Activated naive CD4-positive, alpha-beta T cell treated with anti-CD3 and anti-CD28 coated beads, Interleukin-2, amount 10 ng/mL, durations not matched to agents 7 days and 5 days (primary cell): ENCODE measurements at places on chromosomes 6 and 20.

- DNase-seq, result peak; percentile 80
Observed at GRCh38 chr6:33126101-33126714, 50.4 kb downstream of the HLA-DPB1 start.

GRCh38 chr20:32012159-32012688 is 2.0 kb downstream of the CCM2L start:
- DNase-seq, result no peak

DNA sequence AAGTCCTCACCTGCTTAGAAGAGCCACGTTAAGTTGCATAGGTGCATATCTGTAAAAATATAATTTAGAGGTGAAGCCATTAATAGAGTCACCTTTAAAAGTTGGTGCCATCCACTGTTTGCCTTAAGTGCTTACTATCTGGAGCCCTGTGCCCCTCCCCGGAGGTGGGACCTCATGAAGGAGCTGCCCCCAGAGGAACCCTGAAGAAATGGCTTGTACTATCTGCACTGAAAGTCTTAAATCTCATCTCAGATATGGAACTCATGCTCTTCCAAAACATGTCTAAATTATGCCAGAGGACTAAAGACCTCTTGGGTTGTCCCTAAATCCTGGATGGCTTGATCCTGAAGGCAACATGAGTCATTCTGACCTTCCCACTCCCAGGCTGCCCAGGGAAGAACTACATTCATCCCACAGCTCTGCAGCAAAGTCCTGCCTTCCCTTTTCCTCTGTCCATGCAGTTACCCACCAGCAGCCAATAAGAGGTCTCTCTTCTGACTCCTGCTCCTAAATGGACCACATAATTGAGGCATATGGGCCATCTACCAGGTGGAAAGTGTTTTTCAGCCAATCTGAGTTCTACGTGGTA is 85.3 kb downstream of the ASXL1 start:
- DNase-seq, result peak; percentile 14

DNA sequence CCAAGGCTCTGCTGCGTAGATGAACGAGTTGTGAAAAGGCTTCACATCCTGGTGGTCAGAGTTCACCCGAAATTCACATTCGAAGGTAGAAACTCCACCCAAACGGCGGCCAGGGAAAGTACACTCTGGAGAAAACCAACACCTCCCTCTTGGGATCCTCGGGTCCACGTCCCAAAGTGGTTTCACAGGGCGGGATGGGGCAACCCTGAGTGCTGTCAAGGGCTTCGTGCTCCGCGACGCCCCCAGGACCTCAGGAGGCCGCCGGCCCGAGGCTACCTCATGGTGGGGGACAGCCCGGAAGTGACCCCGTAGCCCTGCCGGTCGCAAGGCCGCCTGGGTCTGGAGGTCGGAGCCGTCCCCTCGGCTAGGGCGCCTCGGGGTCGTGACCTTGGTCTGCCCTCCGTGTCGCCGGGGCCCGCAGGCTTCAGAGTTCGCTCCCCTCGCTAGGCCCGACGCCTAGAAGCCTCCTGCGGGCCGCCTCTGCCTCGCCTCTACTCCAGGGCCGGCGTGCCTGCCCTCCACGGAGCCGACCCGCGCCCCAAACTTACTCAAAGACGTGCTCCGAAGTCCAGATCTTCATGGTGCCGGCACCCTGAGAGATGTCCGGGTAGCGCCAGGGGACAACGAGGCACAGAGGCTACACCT is at the start of gene PRELID3B:
TSS of gene PRELID3B (minus strand) at position 636 of the 645 bp plus-strand sequence. CDS start at position 580, 56 bp downstream.
- no peak for DNase-seq

DNA sequence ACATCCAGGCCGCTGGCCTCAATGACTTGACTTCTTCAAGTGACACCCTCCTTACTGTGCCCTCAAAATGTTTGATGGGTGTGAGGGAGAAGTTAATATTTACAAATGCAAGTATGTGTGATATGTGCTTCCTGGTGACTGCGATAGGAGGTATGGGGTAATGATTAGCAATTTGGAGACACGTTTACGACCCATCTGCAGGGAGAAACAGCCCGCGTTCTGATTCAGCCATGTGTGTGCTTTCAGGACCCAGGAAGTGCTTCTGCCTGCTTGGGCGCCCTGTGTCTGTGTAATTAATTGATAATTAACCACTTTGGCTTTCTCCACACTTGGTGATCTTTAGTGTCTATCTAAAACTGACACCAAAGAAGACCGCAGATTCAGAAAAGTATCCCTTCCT is 25.0 kb downstream of the SIRPA start:
- DNase-seq, result no peak

GRCh38 chr20:61932711-61933480 is 132.8 kb downstream of the TAF4 start:
- peak; percentile 6 for DNase-seq

DNA sequence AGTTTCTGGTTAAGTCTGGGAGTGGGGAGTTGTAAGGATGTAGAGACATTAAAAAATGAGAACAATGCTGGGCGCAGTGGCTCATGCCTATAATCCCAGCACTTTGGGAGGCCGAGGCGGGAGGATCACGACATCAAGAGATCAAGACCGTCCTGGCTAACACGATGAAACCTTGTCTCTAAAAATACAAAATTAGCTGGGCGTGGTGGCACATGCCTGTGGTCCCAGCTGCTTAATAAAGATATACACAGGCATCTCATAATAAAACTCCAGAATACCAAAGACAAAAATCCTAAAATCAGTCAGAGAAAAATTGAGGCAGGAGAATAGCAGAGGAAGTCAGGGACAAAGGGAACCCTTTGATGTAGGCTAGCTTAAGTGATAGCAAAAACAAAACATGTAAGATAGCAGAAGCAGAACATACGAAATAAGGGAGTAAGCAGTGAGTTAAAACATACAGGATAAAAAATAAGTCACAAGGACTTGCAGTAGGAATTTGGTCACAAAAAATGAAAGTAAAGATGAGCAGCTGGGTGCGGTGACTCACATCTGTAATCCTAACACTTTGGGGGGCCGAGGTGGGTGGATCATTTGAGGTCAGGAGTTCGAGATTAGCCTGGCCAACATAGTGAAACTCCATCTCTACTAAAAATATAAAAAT is 23.6 kb downstream of the DDX43 start:
- no peak for DNase-seq

- no peak for DNase-seq
Observed at GRCh38 chr6:22027040-22027725, 269.7 kb downstream of the PRL start.

GRCh38 chr6:82711105-82711827 is 347.6 kb downstream of the TPBG start:
- DNase-seq, result no peak

GRCh38 chr20:38418509-38419204 is 16.5 kb downstream of the SNHG17 start:
- no peak for DNase-seq

DNA sequence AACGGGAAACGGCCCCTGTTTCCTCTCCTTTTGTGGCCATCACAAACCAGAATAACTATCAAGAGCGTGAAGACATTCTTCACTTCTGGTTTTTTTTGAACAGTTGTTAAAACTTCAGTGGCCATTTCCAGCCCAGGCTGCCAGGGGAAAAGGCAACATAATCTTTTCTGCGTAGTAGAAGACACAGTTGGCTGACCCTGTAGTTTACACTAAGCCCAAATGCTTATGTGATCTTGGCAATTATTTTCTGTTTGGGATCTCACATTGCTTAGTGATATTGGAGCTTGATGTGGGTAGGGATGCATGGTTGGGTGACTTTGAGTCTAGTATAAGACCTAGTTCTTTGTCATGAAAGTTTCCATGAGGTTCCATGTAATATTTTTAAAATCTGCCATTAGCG is 449.4 kb upstream of the CDH4 start:
- DNase-seq, result no peak

DNA sequence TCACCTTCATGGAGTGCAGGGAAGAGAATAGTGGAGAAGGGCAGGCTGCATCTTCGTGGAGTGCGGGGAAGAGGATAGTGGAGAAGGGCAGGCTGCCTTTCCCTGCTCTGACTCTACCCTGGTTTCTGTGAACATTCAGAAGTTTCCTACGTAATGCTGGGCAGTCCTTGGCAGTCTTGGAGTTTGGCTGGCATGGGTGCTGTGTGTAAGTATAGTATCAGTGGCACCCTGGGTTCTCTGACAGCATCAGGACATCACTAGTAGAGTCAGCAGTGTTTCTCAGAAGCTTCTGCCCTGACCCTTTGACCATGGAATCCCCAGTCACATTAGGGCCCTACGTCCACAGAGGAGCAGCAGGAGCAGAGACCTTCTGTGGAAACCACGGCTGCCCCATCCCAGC is 352.9 kb downstream of the NRN1 start:
- no peak for DNase-seq

DNA sequence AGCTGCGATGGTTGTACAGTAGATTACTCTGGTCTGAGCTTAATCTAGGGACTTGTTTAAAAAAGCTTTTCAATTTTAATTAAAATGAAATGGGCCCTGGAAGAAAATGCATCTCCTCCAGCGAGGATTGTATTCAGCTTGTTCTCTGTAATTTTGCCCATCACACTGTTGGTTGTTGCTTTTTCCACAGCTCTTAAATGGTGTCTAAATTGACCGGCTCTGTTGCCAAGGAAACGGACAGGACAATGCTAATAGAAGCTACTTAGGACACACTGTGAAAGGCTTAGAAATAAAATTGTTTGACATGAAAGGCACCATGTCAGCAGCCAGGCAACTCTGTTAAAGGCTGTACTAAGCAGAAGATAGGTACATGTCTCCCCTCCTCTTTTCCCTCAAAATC is 116.7 kb upstream of the NRSN1 start:
- no peak for DNase-seq

DNA sequence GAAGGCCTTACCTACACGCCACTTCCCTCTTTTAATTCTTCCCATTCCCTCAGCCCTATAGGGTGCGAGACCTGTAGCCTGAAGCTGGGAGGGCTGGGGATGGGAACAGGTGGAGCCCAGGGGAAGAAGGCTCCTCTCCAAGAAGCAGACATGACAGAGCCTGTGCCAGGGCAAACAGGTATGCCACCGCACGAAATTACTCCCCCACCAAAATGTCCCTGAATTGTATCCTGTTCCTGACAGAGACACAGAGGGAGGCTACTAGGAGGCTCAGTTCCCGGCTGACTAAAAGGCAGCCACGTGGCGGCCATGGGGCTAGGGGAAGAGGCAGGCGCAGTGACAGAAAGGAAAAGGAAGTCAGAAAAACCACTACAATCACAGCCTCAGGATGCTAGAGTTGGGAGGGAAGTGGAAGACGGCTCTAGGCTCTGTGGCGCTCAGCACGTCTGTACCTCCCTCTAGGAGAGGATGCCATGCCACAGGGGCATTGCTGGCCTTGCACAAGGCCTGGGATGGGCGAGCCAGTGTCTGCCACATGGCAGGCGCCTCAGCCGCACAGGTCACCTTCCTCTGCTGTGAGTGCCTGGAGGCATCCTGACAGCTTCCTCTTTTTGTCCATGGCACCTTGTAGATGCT is 27.7 kb downstream of the TFEB start:
- DNase-seq, result peak; percentile 67

- no peak for DNase-seq
Observed at GRCh38 chr6:87702589-87702945, 534 bp upstream of the AKIRIN2 start.

DNA sequence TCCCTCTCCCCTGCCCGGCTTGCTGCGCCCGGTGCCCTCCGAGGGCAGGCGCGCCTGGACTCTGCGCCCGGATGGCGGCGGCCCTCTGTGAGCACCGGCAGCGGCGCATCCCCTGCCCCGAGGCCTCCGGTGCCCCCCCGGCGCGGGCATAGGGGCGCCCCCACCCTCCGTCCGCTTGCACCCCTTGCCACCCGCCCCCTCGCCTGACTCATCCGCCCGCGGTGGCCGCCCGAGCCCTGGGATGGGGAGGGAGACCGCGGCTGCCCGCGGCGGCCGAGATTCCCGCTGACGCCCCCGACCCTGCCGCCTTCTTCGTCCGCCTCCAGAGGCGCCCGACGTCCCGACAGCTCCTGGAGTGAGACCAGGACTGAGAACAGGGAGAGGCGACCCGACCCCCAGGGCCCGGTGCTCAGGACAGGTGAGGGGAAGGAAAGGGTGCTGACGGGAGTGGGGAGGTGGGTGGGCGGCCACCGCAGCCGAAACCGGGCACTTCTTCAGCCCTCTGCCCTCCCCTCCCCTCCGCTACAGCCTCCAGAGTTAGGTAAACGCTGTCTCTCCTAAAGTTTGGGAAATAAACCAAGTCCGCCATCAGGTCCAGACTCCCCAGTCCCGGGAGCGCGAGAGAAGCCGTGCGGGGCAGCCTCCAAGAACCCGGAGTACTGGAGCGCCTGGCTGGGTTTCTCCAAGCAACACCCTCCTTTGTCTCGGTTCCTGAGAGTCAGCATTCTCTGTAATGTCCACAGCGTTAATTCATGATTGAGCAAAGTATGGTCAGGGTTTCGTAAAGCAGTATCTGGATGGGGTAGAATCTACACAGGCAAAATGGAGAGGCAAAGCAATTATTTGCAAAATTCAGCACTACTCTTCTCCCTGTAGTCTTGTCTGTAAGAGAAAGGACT is 539 bp downstream of the TMEM200A start:
- DNase-seq, result peak; percentile 49

DNA sequence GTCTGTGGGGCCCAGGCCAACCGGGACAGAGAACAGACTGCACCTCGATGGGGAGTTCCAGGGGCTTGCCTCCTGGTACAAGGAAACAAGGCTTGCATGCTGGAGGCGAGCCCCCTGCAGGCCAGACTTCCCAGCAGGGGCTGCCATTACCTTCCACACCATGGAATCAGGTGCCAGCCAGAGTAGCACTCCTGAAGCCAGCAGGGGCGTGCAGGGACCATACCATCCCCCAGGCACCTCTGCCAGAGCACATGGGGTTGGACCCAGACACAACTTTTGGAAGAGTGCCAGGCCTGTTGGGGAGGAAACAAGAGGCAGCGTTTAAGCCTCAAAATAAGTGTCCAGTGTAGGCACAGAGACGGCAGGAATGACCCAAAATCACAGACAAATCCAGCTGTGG is 6.5 kb downstream of the DDO start:
- no peak for DNase-seq

DNA sequence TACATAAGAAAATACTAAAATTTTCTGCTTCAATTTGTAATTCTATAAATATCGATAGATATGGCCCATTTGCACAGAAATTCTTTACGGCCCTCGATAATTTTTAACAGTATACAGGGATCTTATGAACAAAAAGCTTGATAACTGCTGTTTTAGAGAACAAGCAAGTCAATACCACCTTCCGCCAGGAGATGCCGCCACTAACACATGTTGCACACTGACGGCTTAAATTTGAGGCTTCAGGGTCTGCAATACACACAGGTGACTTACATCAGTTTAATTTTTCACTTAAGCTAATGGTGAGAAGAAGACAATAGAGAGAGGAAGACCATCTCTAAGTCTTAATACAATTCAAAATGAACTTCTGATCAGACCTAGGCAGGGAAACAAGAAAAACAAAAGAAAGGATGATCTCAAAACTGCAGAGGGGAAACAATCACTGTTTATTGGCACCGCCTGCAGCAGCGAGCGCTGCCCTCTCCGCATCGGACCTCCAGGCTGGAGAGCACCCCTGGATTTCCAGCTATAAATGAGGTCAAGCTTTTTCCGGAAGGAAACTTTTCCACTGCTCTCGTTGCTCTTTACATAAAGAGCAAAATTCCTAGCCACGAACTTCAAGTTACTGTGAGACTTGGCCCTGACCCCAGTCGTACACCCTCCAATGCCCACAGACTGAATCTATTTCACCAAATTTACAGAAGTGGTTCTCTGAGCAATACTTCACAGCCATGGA is 53.9 kb downstream of the OTOR start:
- peak; percentile 71 for DNase-seq

GRCh38 chr6:3039384-3039783 is 28.9 kb upstream of the RIPK1 start:
- DNase-seq, result no peak
